ENCODE measurements at places on chromosomes 2 and 18. TPM values are rescaled to one million over a fixed set of nuclear protein-coding genes. Genes with fewer than 3 reads are reported as not detected.

DNA sequence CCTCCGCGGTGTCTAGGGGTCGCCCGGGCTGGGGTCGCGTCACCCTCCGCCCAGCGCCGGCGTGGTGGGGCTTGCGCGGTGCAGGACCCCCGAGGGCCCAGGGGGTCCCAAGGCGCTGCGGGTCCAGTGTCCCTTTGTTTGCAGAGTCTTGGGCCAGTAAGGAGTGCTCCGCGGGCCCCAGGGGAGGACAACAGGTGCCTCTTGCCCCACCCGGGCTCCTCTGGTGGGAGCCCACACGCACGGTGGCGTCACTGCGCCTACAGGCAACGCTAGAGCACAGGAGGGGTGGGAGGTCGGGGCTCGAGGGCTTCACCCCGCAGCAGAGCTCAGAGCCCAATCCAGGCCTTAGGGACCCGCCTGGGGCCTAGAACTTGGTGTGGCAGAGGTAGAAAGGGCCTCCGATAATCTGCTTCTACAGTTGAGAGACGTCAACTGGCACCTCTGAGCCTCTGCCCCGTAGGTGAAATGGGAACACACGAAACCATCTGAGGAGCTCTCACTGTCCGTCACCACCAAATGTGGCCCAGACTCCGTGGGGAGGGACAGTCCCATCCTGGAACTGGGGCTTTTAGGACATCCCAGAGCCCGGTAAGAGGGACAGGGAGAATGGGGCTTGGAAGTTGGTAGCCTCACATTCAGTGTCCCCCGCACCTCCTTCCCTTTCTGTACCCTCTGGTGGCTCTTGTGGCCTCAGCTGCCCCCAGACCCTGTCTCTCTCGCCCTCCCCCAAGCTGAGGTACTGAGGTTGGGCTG lies 1.4 kb downstream of the ARID5A start:
- DNase-seq: peak; percentile 67

GRCh38 chr18:8767340-8767739 lies 62.0 kb downstream of the MTCL1 start:
- no peak for DNase-seq

Gene KLHL41
- not detected for total RNA-seq

Gene HOXD9
- not detected for total RNA-seq

DNA sequence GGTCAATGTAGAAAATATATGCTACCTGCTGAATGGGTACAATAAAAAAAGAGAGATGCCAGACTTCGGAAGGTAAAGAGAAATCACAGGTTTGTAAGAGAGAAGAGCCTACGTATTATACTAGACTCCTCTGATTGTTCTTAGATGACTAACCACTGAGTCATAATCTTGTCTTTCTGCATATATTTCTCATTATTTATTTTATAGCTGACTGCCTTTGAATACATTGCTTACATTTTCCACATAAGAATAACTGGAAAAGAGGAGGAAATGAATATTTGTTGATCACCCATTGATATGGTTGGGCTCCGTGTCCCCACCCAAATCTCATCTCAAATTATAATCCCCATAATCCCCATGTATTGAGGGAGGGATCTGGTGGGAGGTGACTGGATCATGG lies 90.3 kb upstream of the RAB27B start:
- no peak for DNase-seq

DNA sequence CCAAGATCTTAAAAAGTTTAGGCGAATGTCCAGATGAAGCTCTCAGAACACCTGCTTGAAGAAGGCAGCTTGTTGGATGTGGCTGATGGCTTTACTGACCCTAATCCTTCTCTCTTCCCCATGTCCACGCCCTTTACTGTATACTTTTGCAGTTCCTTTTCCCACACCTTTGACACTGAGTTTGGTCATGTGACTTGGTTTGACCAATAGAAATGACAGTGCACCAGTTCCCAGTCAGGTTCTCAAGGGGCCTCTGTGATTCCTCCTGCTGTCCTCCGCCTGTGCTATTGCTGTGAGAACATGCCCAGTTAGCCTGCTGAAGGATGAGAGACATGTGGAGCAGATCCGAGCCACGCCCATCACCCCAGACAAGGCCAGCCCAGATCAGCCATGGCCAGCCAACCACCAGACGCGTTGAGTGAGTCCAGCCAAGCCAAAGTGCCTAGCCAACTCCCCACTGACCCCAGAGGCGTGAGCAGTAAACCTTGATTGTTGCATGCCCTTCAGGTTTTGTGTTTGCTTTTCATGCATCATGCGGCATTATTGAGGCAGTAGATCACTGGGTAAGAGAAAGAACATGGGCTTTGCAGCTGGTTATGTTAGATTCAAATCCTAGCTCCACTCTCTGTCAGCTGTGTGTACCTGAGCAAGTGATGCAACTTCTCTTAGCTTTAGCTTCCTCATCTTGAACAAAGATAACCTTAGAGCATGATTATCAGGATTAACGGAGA lies 258.0 kb upstream of the SIX2 start:
- no peak for DNase-seq

- DNase-seq: peak; percentile 50
Measured at GRCh38 chr2:121649149-121649595, at the start of gene CLASP1. TSS of gene CLASP1 (minus strand) at chr2:121649462. CDS start at chr2:121605895, 43,567 bp downstream.

- DNase-seq: no peak
Measured at GRCh38 chr2:234472155-234472554, 24.7 kb downstream of the ARL4C start.

Gene TEX44
- not detected for total RNA-seq

GRCh38 chr2:193141-193671 lies 70.6 kb downstream of the SH3YL1 start:
- no peak for DNase-seq

DNA sequence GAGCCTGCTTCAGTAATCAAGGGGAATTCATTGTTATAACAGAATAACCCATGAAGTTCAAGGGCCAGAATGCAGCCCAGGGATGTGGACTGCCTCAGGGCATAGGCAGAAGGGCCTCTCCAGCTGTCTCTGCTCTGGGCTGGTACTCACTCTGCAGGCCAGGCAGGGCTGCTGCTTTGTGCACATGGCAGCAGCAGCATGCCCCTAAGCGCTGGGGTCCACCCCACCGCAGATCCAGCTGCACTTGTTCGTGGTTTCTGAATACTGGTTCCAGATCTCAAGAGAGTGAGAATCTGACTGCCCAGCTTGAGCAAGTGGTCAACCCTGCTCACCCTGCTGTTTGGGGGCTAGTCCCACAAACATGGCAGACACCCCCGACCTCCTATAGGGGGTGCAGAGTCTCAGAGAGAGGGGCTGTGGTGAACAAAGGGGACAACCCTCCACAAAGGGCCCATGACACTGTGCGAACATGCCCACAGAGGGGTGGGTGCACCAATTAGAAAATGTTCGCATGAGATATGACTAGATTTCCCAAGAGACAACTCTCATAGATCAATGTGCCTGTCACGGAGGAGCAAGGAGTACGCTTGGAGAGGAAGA lies 87.3 kb downstream of the ACTR3 start:
- DNase-seq: no peak

- no peak for DNase-seq
Measured at GRCh38 chr2:64792995-64793639, 139.4 kb upstream of the SERTAD2 start.

GRCh38 chr18:64717026-64717425 lies 568.1 kb upstream of the LINC00305 start:
- DNase-seq: no peak

Gene SERPINB5
- not detected for total RNA-seq

DNA sequence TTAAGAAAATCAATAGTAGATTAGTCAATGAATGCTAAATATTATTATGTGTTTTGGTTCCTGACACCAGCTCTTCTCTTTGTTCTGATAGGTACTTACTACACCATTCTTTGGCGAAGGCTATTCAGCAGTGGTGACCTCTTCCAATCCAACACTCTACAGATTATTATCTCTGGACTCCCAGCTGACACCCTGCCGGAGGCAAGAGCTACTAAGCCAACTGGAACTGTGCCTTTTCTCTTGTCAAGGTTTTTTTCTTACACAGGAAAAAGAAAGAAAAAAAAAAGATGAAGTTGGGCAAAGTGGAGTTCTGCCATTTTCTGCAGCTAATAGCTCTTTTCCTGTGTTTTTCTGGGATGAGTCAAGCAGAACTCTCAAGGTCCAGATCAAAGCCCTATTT lies 11.7 kb downstream of the CDH7 start:
- no peak for DNase-seq

DNA sequence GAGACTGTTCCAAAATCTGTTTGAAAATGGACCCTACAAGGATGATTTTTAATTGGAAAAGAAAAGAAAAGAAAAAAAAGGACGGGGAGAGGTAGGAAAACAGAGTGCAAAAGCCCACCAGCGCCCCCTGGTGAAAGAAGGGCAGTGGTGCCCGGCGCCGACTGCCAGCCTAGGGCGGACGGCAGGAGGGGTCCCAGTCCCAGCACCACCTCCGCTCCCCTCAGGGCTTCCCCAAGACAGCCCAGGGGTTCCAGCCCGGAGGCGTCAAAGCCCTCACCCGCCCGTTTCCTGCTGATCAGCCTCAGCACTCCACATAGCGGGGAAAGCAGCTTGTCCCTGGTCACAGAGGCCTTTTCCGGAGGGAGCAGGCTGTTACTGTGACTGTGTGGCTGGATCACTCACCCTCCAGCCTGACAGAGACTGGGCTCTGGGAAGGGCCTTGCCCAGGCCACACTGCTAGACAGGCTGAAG lies 213.9 kb downstream of the TFCP2L1 start:
- peak; percentile 15 for DNase-seq

Gene QPCT
- total RNA-seq: not detected

GRCh38 chr2:60317844-60318243 lies 235.6 kb downstream of the BCL11A start:
- DNase-seq: no peak

DNA sequence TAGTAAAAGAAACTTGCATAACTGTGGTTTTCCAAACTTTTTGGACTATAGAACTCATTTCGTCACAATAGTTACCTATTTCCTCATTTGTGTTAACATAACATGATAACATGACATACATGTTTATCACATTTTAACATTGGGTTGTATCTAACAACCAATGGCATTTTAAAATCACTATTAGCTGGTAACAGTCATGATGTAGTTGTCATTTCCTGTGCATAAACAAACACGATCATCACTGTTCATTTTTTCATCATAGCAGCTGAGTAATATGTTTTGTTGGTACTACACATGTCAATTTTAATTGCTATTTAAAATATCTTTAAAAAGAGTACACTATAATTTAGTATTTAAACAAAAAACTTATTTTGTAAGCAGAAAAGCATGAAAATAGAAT lies 402.4 kb downstream of the SATB2 start:
- no peak for DNase-seq

DNA sequence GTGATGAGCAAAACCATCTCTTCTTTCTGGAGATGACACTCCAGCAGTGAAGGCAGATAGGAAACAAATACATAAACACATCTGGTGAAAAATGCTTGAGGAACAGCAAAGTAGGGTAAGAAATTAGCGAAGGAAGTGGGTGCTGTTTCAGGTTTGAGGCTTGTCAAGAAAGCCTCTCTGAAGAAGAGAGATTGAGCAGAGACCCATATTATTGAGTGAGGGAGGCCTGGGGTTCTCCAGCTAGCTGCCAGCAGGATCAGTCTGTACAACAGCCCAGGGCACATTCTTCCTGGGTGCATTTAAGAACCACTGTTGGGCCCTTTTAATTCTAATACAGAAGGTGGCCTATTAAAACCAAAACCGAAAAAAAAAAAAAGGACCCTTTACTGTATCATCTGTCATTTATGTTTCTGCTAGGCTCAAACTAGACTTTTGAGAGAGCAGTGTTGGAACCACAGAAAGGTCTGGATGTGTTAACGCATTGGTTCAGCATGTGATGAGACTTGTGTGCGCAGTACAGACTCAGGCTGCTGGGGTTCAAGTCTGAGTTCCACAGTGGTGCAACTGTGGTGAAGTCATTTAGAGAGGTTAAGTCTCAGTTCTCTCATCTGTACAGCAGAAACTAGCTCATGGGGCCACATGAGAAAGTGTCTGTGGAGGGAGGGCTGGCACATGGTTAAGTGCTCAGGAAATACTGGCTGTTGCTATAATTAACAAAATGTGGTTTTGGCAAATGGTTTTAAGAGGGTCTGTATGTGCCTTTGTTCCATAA lies 28.9 kb downstream of the MGAT5 start:
- DNase-seq: peak; percentile 39

- DNase-seq: no peak
Measured at GRCh38 chr2:128568106-128568505, 249.4 kb upstream of the HS6ST1 start.

- DNase-seq: no peak
Measured at GRCh38 chr2:40095000-40095399, 315.9 kb upstream of the THUMPD2 start.

- DNase-seq: no peak
Measured at GRCh38 chr2:222240676-222241049, 58.1 kb downstream of the PAX3 start.

GRCh38 chr2:68206793-68207192 lies 45.5 kb downstream of the PPP3R1 start:
- DNase-seq: no peak

DNA sequence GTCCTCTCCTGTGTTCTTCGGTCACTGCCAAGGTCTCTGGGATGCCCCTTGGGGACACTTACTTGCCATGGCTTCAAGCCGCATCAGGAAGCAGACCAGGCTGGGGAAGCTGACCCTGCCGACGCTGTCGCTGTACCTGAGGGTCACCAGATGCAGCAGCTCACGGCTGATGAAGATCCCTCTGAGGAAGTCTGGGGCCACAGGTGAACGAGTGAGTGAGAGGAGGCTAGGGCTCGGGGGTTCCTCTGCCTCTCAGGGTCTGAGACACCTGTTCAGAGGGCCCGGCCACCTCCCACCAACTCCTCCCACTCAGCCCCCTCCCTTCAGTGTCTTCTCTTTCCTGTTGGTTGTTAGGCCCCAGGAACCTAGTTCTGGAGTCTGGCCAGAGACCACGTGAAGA lies 74.9 kb downstream of the CAPN13 start:
- no peak for DNase-seq

- DNase-seq: peak; percentile 23
Measured at GRCh38 chr2:39377226-39377939, 59.7 kb downstream of the MAP4K3 start.

Gene PPIL3
- 29.1 TPM for total RNA-seq

Gene UNC80
- total RNA-seq: not detected

- no peak for DNase-seq
Measured at GRCh38 chr2:54977149-54977548, 73.1 kb downstream of the RTN4 start.

GRCh38 chr18:8711736-8712135 lies 6.4 kb downstream of the MTCL1 start:
- DNase-seq: no peak

GRCh38 chr2:107374249-107374648 lies 452.4 kb upstream of the RGPD4 start:
- no peak for DNase-seq

DNA sequence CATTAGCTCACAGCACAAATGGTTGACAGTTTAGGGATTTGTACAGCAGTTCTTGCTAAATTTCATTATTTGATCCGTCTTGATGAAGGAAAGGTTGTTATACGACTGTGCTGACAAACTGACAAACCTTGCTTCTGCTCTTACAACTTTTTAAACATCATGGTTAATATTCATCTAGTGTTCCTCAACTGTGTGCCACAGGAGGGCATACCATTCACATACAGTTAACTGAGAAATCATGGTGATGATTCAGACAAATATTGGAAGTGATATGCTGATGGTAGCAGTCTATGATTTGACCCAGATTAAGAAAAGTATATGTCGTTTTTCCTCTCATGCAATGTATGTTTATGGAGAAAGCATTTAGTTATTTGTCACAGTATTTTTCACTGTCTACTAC lies 129.8 kb upstream of the FSIP2 start:
- no peak for DNase-seq

Gene UGT1A10
- total RNA-seq: not detected

All from CD4-positive, CD25-positive, alpha-beta regulatory T cell (primary cell).